ENCODE measurements at places on chromosomes 13 and 19.

DNA sequence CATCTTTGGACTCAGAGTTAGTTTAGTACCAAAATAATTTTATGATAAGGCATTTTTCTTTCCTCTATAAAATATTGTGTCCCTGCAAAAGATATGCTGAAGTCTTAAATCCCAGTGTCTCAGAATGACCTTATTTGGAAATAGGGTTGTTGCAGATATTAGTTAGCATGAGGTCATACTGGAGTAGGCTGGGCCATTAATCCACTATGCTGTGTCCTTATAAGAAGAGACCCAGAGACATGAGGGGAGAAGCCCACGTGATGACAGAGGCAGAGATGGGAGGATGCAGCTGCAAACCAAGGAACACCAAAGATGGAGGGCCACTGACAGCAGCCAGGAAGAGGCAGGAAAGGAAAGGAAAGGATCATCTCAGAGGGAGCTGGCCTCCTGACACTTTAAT is 6.4 kb downstream of the POGLUT2 start:
- DNase-seq = no peak

DNA sequence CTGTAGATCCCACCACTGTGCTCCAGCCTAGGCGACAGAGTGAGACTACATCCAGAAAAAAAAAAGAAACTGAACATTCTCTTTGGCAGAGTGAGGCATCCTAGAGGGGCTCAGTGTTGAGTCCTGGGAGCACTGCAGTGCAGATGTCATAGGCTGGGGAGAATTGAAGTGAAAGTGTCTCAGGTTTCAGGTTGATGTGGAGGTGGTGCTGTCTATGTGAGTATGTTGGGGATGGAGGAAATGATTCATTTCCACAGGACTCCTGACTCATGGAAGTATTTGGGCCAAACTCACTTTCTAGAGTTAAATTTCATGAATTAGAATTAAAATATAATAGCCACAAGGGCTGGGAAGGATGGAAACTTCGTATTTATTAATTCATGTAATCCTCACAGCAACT is 134.4 kb upstream of the TSC22D1 start:
- no peak for DNase-seq

DNA sequence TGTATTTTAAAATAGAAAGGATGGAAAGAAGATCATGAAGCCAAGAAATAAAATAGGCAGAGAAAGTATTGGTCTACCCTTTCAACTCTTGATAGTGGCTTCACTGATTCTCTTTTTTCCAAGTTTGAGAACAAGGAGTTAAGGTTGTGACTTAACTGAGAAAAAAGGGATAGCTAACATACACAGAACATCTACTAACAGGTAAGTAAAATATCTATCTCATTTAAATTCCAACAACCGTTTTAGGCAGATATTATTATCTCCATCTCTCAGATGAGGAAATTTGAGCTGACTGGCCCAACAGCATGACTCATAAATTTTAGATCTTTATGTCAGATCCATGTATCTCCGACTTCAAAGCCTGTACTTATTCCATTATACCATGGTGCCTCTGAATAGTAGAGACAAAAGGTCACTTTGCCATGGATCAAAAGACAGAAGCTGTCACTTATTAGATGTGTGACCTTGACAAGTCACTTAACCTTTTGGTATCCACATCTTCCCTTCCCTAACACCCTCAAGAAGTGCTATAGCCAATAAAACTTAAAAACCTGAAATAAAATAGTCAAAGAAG is 152.1 kb downstream of the DACH1 start:
- no peak for DNase-seq

GRCh38 chr13:49495783-49496762 is at the start of gene PHF11:
PHF11 (plus strand) TSS chr13:49495953; CDS start chr13:49496002, 49 bp downstream.
- peak; percentile 87 for DNase-seq

DNA sequence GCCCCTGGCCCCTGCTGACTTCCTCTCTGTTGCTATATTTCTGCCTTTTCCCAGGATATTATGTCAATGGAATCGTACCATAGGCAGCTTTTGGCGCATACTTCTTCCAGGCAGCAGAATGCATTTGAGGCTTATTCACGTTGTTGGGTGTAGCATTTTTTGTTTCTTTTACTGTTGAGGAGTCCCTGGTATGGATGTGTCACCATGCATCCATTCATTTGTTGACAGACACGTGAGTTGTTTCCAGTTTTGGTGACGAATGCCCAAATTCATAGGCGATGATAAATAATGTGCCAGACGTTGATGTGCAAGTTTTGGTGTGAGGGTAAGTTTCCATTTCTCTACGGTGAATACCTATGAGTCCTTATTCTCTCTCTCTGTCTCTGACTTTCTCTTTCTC is 5.0 kb downstream of the NFILZ start:
- no peak for DNase-seq

DNA sequence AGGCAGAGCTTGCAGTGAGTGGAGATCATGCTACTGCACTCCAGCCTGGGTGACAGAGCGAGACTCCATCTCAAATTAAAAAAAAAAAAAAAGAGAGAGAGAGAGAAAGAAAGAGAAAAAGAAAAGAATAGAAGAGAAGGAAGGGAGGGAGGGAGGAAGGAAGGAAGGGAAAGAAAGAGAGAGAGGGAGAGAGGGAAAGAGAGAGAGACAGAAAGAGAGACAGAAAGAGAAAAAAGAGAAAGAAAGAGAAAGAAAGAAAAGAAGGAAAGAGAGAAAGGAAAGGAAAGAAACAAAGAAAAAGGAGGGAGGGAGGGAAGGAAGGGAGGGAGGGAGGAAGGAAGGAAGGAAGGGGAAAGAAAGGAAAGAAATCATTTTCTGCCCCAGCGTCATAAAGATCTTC is 7.0 kb upstream of the UNC13A start:
- DNase-seq = no peak

- DNase-seq = no peak
Observed at GRCh38 chr13:74251778-74252519, 117.7 kb upstream of the KLF12 start.

DNA sequence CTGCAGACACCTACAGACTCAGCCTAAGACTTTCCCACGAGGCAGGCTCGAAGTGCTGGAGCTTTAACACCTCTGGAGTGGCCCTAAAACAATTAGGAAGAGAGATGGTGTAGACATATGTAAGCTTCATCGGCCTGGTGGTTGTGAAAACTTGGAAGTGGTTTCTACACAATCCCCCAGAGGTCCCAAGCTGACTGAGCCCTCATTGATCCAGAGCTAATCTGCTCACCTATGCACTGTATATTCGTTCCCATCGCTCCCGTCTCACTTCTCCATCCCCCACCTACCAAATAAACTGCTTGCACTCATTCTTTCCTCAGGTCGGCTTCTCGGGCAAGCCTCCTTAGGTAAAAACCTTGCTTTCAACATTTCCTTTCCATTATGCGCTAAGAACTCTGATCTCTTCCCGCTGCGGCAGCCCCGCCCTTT is 767 bp upstream of the ZNF793 start:
- no peak for DNase-seq

DNA sequence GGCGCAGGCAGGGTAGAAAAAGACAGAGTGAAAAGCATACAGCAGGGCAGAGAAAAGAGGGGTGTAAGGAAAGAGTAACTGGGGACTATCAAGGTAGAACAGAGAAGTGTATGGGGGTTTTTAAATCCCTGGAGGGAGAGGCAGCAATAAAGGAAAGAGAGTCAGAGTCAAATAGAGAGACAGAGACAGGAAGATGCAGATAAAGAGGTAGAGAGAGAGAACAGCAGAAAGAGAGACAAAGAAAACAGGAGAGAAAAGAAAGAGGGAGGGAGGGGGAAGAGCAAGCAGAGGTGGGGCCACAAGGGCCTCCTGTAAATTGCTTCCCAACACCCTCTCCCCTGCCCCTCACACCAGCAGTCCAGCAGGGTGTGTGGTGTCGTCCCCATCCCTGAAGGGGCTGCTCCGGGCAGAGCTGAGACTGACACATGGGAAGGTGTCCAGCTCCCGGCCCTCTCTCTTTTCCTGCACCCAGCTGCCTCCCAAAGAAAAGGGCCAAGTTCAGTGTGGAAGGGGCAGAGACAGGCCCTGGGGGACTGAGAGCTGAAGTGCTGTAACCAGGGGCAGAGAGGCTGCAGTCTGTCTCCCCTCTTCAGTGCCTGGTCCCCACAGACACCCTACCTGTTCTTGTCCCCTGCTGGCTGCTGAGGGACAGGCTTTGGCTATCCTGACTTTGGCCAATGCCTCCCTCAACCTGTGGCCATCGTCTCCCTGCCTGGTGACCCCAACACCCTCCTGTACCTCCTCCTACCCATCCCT is 17.4 kb upstream of the POU2F2 start:
- no peak for DNase-seq

- no peak for DNase-seq
Observed at GRCh38 chr13:61728471-61728870, 312.8 kb upstream of the PCDH20 start.

- DNase-seq = no peak
Observed at GRCh38 chr19:47141695-47142094, 11.1 kb downstream of the SAE1 start.

GRCh38 chr19:33826521-33826920 is 29.9 kb downstream of the KCTD15 start:
- DNase-seq = no peak

- no peak for DNase-seq
Observed at GRCh38 chr13:35797991-35798390, 321.5 kb upstream of the MAB21L1 start.

GRCh38 chr13:95262837-95263384 is 38.3 kb downstream of the ABCC4 start:
- DNase-seq = no peak

DNA sequence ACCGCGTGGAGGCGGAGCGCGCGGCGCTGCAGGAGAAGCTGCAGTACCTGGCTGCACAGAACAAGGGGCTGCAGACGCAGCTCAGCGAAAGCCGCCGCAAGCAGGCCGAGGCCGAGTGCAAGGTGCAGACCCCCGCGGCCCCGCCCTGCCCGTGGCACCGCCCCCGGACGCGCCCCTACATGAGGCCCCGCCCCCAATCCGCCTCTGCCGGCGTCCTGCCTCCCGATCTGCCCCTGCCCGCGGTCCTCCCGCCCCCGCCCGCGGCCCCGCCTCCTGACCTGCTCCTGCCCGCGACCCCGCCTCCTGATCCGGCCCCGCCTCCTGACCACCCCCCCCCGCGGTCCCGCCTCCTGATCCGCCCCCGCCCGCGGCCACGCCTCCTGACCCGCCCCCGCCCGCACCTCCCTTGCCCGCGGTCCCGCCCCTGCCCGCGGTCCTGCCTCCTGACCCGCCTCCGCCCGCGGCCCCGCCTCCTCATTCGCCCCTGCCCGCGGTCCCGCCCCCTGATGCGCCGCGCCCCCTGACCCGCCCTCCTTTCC is 11.7 kb downstream of the PRR36 start:
- DNase-seq = peak; percentile 83

GRCh38 chr19:58382997-58383603 is 2.3 kb upstream of the ZNF837 start:
- no peak for DNase-seq

DNA sequence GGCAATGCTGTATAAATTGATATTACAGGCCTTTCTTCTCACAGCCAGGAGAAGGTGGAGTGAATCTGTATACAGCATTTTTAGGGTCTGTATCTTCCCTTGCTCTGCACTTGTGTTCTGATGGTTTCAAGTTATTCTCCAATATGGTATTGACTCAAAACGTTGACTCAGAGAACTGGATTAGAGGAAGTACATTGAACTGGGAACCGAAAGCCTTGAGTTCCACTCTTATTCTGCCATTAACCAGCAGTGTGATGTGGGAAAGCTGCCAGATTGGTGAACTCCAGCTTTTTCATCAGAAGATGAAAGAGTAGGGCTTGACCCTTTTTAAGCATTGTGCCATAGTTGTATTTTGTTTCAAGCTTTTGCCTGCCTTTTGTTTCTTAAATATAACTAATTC is 167.7 kb downstream of the SPRY2 start:
- no peak for DNase-seq

- DNase-seq = no peak
Observed at GRCh38 chr13:110332750-110333149, 25.7 kb downstream of the COL4A2 start.

DNA sequence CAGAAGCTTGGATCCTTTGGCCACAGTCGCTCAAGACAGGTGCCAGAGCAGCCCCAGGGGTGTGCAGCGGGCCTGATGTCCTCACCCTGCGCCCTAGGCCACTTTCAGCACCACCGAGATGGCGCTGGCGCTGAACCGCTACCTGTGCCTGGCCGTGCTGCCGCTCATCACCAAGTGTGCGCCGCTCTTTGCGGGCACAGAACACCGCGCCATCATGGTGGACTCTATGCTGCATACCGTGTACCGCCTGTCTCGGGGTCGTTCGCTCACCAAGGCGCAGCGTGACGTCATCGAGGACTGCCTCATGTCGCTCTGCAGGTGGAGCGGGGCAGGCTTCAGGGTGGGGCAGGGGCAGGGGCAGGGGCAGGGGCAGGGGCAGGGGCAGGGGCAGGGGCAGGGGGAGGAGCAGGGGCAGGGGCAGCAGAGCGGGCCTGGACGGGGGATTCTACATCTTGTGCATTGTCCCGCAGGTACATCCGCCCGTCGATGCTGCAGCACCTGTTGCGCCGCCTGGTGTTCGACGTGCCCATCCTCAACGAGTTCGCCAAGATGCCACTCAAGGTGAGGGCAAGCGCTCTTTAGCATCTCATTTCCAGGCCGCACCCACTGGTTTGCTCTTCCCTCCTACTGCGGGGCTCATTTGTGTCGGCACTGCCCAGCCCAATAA is 69.1 kb downstream of the RYR1 start:
- DNase-seq = no peak

- no peak for DNase-seq
Observed at GRCh38 chr13:23372264-23372906, 61.1 kb downstream of the SACS start.

DNA sequence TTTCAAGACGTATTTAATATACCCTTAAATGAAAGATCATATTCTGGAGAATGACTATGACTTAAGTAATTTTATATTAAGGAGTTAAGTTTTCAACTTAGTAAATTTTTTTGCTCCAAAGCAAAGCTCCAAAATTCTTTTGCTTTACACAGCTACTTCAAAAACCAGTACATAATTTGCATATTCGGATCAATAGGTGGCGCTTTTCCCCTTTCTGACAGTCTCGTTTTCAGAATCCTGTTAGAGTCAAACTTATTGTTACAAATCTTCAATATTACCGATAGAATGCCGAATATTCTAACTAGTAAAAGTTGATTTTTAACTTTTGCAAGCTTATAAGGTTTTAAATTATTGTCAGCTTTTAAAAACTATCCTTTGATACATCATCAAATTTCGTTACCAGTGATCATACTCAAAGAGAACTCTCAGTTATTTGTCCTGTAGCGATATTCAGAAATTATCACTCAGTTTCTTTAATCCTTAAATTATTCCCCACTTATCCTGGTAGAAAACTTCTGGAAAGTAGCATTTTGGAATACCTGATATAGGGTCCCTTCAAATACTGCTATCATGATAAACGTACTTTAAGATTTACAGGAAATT is 852.7 kb upstream of the KLHL1 start:
- DNase-seq = no peak

GRCh38 chr13:65585346-65585745 is 1644.8 kb downstream of the PCDH9 start:
- no peak for DNase-seq

DNA sequence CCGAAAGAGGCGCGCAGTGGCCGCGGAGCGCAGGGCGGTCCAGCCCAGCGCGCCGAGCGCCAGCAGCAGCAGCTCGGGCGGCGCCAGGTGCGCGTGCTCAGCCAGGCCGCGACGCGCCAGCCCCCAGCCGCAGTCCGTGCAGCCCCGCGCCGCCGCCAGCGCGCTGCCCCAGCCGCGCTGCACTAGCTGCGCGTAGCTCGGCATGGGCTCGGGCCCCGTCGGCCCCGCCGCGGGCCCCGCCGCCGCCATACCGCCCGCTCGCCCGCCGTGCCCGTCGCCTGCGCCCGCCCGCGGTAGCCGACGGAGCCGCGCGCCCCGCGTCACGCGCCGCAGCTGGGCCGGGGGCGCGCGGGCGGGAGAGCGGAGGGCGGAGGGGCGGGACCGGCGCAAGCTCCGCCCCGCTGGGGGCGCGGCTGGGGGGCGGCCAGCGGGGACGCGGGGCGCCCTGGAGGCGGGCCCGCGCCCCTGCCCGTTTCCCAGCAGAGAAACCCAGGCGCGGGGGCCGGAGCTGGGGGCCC is at the start of gene CERS1:
CERS1 (minus strand) TSS at position 335 of the 518 bp plus-strand sequence; CDS start at position 249, 86 bp downstream.
- DNase-seq = no peak
